CD8-positive, alpha-beta T cell (primary cell): ENCODE measurements at places on chromosomes 1 and 21.

DNA sequence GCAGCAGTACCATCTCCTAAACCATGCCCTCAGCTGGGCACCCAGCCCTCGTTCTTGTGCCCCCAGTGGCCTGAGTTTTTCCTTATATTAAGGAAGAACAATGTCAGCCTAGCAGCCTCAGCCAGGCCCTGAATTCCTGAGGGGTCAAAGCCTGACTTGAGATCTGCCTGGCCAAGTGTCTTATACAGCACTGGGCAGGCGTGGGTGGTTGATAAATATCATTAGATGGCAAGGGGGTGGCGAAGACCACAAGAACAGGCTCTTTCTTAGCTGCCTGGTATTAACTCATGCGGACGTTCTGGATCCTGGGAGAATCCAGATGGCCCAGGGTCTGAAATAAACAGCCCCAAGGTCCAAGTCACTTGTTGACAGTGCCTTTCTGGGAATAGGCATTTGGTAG lies 18.3 kb downstream of the NGF start:
- DNase-seq: no peak

GRCh38 chr1:196960854-196961253 lies 16.5 kb upstream of the CFHR5 start:
- no peak for DNase-seq

- DNase-seq: no peak
Observed at GRCh38 chr1:228362884-228363450, 43.7 kb downstream of the TRIM11 start.

DNA sequence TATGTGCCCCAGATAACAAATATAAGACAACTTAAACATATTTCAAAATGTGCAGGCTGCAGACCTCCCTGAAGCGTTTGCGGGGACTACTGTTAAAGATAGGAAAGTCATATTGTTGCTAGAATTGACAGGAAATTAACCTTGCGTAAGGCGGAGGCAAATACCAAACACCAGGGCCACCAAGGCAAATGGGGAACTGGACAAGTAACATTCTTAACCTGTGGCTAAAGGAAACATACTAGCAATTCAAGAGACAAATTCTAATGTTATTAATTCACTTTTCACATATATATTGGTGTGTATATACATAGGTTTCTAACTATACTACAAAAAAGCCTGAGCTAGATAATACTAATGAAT lies 6.8 kb downstream of the HAPLN2 start:
- DNase-seq: no peak

DNA sequence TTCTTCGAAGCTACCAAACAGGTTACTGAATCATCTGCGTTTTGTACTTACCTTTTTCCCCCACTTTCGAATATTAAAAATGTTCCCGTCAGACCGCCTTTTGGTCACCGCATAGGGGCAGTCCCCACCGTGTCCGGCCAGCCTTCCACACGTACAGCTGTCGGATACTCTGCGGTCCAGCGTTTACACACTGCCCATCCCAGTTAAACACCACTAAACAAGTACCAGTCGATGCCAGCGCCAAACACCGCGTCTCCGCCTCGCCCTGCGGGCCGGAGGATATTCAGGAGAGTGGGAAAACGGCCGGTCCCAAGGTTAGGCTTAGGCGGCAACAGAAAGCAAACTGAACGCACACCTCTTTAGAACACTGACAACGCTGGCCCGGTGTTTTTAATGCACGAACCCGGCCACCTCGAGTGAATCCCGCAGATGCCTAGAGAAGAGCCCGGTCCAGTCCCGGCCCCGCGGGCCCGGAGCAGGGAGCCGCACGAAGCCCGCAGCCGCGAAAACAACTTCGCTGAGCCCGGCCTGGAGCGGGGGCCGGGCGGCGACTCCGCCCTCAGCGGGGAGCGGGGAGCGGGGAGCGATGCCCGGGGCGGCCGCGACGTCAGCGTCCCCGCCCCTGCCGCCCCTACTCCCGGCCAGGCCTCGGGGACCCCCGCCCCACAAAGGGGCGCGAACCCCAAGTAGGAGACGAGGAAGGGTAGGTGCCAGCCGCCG lies 730 bp upstream of the PHF13 start:
- DNase-seq: no peak

DNA sequence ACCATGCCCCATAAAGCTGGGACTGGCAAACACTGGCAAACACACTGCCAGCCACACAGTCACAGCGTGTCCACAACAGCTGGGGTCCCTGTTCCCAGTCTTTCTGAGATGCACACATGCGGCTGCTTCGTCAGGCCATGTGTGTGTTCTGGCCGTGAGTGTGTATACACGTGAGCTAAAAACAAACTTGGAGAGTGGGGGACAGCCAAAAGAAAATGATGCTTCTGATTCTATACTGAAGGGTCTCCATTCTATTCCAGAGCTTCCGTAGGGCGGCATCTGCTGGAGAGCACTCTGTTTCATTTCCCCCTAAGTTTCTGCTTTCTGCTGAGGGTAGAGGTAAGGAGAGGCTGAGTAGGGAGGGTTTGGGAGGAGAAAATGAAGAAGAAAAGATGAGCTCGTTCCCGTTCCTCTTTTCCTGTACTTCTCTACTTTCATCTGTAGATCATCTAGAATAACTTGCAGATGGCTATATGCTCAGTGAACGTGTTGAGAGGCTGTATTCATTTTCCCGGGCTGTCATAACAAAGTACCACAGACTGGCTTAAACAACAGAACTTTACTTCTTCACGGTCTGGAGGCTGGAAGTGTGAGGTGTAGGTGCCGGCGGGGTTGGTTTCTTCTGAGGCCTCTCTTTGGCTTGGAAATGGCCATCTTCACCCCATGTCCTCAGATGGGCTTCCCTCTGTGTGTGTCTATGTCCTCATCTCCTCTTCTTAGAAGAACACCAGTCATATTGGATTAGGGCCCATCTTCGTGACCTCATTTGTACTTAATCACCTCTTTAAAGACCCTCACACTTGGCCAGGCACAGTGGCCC lies 151.6 kb downstream of the TOMM20 start:
- no peak for DNase-seq

- peak; percentile 93 for DNase-seq
Observed at GRCh38 chr1:47437447-47438164, at the start of gene FOXD2. Gene FOXD2, plus strand, starts transcription at chr1:47438044. Its CDS starts 92 bp downstream, at chr1:47438136.

- DNase-seq: no peak
Observed at GRCh38 chr1:222632749-222633148, 14.9 kb downstream of the MIA3 start.

DNA sequence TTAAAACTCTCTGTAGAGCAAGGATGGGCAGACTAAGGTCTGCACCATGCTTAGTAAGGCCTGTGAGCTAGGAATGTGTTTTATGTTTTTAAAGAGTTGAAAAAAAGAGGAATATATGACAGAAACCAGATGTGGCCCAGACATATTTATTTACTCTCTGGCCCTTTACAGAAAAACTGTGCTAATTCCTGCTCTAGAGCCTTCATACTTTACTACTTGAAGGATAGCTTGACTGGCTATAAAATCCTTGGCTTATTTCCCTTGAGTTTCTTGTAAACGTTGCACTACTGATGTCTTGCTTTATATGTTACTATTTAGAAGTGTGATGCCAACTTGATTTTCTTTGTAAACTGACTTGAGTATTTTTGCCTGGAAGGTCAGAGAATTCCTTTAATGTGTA lies 33.5 kb downstream of the CTBS start:
- DNase-seq: no peak

- DNase-seq: no peak
Observed at GRCh38 chr1:228944296-228944695, 209.0 kb downstream of the RHOU start.

DNA sequence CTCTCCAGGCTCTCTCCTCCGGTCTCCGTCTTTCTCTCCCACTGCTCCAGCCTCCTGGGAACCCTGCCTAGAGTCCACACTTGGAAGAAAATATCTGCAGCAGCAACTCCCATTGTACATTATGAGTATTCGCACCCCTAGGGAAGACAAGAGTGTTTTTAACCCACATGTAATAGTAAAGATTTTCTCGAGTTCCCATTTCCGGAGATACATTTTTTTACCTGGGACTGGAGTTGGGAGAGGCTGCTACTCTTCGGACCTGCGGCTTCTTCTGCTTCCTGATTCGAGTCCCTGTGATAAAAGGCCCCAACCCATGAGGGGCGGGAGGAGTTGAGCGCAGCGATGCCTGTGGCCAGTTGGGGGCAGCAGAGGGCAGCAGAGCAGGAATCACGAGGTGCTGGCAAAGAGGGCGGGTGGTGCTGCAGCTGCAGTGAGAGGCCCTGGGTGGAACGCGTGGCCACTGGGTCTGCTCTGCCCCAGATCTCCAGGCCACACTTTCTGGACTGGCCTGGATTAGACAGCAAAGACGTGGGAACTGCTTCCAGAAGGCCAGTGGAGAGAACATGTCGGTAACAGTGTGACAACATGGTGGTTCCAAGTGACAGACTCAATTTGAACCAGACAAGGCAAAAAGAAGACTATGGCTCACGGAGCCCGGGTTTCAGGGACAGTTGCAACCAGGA lies 221.0 kb upstream of the CSF3R start:
- no peak for DNase-seq

GRCh38 chr1:43492826-43493225 lies 37.9 kb upstream of the PTPRF start:
- no peak for DNase-seq

DNA sequence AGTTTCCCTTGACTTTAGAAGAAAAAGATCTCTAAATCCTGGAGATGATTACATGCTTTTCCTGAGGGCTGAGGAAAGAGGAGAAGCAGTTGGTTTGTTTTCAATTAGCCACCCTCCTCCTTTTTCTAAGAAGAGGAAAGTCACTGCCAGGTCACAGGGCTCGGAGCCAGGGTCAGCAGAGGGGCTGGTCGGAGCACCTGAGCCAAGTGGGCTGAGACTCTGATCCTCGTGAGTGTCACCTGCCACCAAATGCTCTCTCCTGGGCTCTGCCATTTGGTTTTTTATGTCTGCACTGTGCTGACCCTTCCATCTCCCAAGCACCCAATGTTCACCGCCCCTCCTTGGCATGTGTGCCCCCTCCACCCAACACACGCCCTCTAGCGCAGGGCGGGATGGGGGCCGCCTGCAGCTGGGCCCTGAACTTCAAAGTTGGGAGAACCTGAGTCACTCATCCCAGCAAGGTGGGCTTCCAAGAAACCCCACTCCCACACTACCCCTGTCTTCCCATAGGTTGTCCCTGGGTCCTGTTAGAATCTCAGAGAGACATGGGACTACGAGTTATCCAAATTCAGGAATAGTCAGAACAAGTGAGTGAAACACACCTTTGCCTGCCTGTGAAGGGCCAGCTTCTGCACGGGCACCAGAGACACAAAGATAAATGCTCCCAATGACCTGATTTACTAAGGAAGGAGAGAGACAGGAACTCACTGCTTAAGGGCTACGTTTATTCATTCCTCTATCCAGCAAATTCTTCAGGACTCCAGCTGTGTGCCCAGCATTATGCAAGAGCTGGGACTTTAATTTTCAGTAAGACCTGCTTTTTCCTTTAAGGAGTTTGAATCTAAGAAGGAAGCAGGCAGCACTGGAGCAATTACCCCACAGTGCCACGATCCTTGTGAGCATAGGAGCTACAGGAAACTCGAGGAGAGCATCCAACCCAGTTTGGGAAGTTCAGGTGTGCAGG lies 127.5 kb downstream of the RHOU start:
- no peak for DNase-seq

DNA sequence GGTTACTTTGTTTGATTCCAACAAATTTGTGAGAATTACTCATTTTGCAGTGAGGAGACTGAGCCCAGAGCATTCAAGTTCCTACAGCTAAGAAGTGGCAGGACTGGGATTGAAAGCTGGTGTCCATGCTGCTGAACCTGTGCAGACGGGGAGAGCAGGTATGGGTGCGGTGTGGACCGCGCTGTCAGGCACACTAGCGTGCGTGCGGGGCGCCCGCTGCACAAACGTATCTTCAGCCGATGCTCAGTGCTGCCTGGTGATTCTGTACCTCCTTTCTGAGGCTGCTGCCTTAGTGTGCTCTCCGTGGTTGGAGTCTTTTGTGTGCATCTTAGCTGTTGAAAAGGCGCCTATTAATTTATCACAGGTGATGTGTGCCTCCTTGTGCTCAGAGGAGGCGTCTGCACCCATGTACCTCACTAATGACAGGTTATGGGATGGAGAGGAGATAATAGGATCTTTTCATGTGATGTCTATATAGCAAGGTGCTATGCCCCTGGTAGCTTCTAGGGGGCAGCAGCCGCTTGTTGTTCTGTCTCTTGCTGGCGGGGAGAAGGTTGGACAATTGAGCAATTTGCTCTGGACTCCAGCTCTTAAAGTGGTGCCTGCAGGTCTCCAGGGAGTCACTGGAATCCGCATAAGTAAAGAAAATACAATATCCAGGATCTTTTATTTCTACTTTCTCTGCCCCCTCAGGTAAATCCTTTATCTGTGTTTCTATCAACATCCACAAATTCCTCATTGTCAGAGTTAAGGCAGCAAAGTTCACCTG lies 32.5 kb downstream of the PEX14 start:
- DNase-seq: peak; percentile 59

- no peak for DNase-seq
Observed at GRCh38 chr1:237226177-237226944, 184.4 kb downstream of the RYR2 start.

- no peak for DNase-seq
Observed at GRCh38 chr1:41545996-41546832, 61.7 kb upstream of the EDN2 start.

- no peak for DNase-seq
Observed at GRCh38 chr1:13505020-13505419, 8.8 kb downstream of the LRRC38 start.

GRCh38 chr1:37630426-37631028 lies 4.2 kb downstream of the RSPO1 start:
- no peak for DNase-seq

- no peak for DNase-seq
Observed at GRCh38 chr1:66405061-66405460, 128.9 kb upstream of the SGIP1 start.

DNA sequence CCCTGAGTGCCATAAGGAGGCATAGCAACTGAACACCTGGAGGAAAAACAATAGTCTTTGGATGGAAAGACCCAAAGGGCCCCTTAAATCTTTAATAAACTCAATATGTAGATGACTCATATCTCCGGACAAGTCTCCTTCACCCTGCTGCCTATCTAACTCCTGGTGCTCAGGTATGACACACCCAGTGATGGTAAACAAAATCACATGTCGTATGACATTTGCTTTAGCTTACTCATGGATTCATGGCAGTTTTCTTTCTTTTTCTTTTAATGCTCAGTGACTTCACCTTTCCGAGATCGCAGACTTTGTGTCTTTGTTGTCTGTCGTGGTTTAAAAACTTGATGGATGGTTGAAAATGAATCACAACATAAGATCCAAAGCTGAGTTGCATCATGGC lies 208.5 kb upstream of the PROX1 start:
- DNase-seq: no peak

DNA sequence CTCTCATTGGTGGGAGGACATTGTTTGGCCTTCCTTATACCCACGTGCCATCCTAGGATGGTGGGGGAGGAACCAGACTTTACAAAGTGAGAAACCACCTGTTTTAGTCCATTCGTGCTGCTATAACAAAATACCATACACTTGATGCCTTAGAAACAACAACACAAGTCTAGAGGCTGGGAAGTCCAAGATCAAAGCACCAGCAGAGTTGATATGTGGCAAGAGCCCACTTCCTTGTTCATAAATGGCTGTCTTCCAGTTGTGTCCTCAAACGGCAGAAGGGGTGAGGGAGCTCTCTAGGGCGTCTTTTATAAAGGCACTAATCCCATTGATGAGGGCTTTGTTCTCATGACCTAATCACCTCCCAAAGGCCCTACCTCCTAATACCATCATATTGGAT lies 31.1 kb downstream of the CAPN8 start:
- no peak for DNase-seq

GRCh38 chr1:36352910-36353878 lies 29.7 kb upstream of the EVA1B start:
- no peak for DNase-seq
